T-helper 17 cell (primary cell): ENCODE measurements at places on chromosomes 2 and 18.

GRCh38 chr2:14661163-14661562, 28.6 kb downstream of the LRATD1 start:
- DNase-seq, result no peak

DNA sequence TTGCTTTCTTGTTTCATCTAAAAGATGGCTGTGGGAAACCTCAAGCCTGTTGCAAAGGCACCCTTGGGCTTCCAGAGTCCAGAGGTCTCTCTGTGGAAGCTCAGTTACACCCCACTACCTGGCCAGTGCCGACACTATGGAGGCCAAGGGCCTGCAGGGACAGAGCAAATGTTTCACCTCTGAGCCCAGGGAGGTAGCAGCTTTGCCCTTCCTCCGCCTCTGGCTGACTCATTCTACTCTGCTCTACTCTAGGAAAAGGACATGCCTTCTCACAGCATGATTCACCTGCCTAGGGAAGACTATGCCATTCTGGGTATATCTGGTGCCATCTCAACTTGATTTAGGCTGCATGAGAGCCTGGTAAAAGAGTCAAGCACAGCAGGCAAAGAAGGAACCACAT, 12.2 kb downstream of the MYOM1 start:
- DNase-seq, result no peak

GRCh38 chr2:121897335-121897970, 142.0 kb downstream of the TSN start:
- no peak for DNase-seq

GRCh38 chr2:7355781-7356180, 438.6 kb downstream of the RNF144A start:
- DNase-seq, result no peak

GRCh38 chr2:44777537-44777936, 164.0 kb upstream of the SIX3 start:
- DNase-seq, result no peak

DNA sequence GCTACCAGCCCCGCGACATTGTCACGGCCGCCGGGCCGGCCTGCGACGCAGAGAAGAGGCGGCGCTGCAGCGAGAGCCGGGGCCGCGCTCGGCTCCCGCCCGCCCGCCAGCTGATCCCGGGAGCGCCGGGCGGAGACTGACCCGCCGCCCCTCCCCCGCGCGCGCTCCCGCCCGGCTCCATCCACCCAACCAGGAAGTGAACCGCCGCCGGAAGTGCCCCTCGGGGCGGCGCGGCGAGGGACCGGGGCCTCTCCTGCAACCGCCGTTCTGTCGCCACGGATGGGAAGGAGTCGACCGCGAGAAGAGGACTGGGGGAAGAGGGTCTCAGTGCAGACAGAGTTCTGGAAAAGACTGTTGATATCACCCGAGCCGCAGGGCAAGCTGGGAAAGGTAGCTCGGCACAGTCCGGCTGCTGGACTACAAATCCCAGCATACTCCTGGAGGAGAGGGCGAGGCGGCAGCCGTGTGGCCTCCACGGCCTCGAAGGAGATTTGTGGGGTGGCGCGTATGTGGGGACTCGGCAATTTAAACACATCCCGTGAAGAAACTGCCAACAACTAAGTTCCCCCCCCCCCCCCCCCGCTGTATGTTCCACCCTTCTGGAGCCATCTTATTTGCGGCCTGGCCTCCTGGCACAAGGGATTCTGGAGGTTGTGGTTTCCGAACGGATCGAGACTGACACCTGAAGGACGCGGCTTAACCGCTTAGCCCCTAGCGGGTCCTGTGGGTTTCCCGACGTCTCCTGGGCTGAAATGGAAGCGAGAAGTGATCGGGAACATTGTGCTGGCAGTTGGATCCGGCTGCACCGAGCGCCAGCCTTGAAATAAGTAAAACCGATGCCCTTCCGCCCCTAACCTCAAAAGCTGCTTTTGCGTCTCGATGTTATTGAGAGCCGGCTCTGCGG, at the start of gene AAK1:
Gene AAK1 (minus strand): TSS at position 138 of the 904 bp plus-strand sequence. CDS start 699 bp downstream, outside the sequence.
- DNase-seq, result peak; percentile 69

GRCh38 chr2:26422947-26423629, 21.4 kb downstream of the DRC1 start:
- no peak for DNase-seq

GRCh38 chr2:216942465-216942864, 82.6 kb upstream of the TNP1 start:
- DNase-seq, result no peak
